Activated CD4-positive, CD25-positive, alpha-beta regulatory T cell treated with anti-CD3 and anti-CD28 coated beads, Interleukin-2, amount 50 U/mL, for 72 hours (primary cell): ENCODE measurements at places on chromosomes 7 and 10.

DNA sequence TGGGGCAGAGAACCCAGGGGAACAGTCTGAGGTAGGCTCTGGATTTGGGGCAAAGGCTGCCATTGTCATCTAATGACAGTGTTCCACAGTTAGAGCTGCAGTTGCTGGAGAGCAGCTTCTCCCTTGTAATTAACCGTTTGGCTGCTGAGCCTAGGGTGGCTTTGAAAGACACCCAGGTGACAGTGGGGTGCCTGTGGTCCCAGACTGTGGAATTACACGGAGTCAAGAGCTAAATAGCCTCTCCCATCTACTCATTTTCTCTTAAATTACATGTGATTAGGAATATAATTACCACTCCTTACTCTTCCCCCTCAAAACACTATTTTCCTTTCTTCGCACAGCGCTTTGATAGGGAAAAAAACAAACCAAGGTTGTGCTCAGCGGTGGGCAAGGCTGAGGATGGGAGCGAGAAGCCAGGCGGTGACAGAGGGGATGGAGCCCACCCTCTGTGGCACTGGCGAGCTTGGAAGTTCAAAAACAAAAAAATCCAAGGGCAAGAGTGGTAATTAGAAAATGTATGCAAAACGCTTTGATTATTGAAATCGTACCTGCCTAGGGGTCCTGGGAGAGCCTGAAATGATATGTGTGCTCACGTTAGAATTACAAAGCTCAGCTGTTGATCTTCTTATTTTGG lies 44.1 kb downstream of the BAMBI start:
- DNase-seq = no peak

DNA sequence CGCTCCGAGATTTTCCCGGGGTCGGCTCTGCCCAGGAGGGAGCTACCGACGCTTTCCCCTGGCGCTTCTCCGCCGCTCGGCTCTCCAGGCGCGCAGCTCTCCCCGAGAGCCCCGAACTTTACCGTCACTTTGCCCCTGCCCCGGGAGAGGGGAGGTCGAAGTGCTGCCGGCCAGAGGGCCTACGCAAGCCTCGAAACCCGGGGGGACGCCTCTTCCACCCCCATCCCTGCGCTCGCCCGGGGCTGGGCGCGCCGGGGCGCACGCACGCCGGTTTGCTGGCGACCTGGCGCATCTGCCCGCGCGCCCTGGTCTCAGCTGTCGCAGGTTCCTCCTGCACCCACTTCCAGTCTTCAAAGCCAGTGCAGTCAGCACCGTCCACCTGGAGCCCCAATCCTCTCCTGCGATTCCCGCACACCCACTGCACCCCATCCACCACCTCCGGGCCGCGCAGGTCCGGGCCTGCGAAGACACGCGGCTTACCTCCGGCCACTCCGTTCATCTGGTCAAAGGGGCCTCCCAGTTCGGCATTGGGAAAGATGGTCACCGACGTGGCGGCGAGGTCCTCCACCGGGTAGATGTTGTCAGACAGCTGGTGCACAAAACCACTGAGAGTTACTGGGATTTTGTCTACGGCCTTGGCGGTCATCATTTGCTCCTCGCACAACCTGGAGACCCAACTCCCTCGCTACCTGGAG lies 638 bp downstream of the EGR2 start:
- peak; percentile 50 for DNase-seq

- DNase-seq = no peak
Measured at GRCh38 chr10:109746861-109747260, 176.4 kb downstream of the XPNPEP1 start.

DNA sequence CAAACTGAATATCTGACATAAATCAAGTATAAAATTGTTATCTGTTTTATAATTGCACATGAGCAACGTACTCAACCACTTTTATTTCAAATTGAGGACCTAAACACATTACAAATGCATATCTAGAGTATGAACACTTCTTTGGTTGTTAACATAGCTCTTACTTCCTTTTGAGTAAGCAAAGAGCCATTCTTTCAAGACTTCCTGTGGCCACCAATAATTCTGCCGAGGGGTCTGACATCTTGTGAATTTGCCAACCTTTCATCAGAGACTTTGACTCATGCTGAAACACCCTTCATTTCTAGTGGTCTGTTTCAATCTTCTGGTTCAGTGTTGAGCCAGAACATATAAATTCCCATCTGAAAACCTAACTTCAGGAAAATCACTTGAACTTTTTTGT lies 59.4 kb downstream of the CDK14 start:
- DNase-seq = no peak

DNA sequence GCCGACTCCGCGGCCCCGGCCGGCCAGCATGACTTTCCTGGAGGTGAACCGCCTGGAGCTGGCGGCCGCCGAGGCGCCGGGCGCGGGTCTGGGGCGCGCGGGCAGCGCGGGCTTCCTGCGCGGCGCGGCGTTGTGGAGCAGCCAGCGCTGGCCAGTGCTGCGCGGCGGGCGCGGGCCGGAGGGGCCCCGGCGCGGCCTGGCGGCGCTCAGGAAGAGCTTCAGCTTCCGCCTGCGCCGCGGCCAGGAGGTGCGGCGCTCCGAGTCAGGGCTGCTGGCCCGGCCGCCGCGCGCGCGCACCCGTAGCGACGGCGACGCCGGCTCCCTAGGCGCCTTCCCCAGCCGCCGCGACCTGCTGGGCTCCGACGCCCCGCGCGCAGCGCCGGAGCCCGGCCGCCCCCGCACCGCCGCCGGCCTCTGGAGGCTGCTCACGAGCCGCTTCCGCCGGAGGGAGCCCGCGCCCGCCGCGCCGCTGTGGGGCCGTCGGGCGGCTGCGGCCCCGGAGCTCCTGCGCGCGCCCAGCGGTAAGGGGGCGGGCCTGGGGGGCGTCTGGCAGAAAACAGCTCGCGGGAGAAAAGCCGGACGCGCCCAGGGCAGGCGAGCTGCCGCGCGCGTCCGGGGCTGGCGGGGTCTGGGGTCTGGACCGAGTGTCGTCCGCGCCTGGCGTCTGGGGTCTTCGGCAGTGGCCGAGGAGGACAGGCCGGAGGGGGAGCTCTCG lies 29.0 kb downstream of the AGAP3 start:
- DNase-seq = no peak

DNA sequence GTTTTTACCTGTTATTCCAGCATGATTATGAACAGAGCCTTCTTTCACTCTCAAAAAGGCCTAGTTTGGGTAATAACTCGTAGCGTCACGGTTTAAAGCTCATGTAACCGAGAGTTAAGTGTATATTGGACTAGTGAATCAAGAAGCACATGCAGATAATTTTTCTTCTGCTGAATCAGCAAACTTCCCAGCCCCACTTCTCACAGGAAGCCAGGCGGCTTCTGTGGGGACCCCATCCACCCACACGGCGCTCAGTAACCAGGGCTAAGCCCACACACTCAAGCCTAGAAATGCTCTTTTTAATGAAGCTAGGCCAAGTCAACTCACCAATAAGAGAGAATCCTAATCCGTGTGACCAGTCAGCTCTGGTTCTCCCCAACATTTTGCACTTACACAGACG lies 191.2 kb upstream of the MGMT start:
- DNase-seq = no peak

DNA sequence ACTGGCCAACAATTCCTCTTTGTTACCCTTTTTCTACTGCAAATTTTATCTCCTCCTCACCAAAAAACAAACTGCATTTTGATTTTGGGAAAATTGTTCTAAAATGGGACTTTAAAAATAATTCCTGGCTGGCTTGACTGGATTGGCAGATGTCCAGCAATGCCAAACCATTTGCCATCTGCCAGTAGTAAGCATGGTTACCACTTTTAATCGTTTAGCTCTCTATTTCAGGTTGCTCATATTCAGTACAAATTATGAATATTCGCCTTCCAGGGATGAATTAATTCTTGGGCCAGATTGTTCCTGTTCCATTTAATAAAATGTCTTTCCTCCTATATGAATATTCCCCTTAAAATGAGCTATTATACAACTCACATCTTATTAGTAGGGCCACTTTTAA lies 35.7 kb downstream of the SMNDC1 start:
- DNase-seq = no peak

- DNase-seq = peak; percentile 21
Measured at GRCh38 chr10:70905071-70906021, 17.0 kb upstream of the PCBD1 start.

GRCh38 chr10:89639326-89639725 lies 5.7 kb downstream of the PANK1 start:
- no peak for DNase-seq

DNA sequence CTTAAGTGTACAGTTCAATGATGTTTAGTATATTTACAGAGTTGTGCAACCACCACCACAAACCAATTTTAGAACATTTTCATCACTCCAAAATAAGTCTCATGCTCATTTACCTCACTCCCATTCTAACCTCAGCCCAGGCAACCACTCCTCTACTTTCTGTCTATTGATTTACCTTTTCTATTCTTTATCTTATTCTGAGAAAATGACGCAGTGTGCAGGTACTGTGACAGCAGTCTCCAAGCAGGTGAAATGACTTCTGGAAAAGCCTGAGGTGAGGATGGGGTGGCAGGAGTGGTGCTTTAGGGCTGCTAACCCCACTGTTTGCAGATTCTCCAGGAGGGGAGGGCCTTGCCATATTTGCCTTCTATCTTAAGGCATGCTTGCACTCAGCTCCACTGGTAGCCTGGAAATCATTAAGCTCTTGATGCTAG lies 39.5 kb downstream of the GARS1 start:
- DNase-seq = no peak

DNA sequence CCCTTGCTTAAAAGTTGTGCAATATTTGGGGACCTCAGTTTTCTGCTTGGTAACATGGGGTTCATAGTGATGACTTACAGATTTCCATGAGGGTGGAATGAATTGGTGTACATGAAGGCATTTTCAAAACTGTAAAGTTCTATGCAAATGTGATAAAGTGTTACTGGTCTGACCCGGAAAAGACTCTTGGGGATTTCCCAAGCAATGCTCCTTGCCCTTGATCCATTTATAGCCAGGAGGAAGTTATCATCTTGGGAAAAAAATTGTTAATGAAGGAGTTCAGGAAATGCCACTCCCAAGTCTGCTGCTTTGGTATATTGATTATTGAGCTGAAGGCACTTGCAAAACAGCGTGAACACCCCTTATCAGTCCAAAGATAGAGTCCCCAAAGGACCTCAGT lies 96.3 kb upstream of the ZPBP start:
- DNase-seq = no peak

GRCh38 chr10:14040787-14041631 lies 289.7 kb downstream of the FRMD4A start:
- DNase-seq = no peak

GRCh38 chr7:21336743-21337142 lies 91.1 kb upstream of the SP4 start:
- DNase-seq = no peak

GRCh38 chr10:218798-219197 lies 83.5 kb downstream of the ZMYND11 start:
- DNase-seq = no peak

DNA sequence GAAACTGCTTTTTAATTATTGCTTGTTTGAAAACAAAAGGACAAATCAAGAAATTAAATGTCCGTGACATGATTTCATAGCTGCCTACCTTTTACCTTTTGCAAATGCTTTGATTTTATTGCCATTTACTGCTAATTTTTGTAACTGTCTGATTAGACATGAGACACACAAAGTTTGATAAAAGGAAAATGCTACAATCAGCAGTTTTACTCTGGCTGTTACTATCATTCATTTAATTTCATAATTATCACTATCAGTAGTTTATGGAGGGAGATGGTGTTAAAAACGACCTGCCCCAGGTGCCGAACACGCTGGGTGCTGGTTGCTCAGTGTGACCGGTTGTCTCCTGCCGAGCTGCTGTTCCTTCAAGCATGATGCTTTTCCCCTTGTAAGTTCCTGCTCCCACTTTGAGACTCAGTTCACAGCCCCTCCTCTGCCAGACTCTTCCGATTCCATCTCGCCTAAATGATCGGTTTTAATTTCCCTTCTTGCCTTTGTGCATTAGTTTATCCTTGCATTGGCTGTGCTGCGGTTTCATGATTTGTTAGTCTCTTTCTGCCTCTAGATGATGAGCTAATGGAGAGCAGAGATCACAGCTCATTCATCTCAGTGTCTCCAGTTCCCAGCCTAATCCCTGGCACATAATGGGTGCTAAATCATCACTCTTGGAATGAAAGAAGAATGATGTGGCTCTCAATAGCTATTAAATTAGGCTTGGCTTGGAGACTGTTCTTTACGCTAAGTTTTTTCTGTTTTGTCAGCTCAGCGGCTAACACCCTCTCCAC lies 110.6 kb downstream of the PFKFB3 start:
- no peak for DNase-seq

DNA sequence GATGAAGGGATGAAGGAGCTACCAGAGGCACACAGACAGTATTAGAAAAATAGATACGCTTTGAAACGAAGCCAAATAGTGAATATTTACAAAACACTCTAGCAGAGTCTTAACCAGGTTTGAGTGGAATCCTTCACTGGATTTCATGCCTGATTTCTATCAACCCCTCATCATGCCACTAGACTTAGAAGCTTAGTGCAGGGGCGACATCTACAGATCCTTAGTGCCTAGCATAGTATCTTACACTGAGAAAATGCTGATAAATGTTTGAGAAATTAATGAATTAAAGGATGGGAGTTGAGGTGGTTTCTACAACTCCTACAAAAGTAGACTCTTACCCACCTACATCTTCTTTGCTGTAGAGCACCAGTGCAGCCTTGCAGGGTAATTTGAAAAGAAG lies 54.7 kb upstream of the CCNJ start:
- no peak for DNase-seq

DNA sequence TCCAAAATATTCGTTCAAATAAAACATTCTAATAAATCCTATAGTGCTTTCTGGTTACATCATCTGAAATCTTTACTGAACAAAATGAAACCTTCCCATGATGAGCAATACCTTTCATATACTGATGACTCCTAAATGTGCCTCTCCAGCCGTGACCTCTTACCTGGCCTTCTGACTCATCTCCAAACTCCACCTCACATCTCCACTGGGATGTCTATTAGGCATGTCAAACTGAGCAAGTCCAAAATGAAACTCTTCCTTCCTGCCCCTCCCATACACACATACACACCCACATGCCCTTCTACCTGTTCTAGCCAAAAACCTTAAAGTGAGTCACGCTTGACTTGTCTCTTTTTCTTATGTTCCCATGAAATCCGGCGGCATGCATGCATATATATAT lies 22.9 kb downstream of the GSAP start:
- DNase-seq = no peak

DNA sequence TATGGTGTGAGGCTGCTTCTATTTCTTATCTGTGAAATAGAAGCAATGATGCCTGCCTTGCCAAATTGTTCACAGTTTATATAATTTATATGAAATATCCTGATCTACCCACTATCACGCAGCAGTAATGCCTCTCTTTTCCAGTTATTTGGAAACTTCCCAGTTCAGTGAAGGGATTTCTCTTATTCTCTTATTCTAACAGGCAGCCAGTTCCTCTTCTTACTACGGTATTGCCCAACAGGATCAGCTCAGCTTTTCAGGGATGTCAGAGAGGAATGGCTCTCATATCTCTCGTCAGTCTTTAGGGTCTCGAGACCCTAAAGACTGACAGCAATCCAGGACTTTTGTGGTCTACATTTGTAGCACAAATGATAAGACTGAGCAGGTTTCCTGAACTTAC lies 215.6 kb downstream of the CREB5 start:
- no peak for DNase-seq

DNA sequence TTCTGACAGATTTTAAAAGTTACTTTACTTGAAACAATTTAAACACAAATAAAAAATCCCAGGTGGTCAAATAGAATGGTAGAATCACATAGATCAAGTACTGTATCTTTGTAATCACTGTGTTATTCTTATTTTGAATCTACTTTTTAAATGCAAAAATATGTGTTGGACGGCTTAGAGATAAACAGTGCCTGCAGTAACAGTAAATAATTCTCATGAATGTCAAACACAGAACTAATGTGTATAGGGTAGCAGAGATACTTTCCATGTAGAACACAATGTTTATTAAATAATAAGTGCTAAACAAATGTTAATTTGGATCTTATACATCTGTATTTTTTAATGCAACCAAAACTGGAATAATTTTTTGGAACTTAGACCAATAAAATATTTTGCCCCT lies 1199.4 kb downstream of the SORCS1 start:
- no peak for DNase-seq
